Retina (tissue), 1 donor: ENCODE measurements at places on chromosomes 7 and 10.

DNA sequence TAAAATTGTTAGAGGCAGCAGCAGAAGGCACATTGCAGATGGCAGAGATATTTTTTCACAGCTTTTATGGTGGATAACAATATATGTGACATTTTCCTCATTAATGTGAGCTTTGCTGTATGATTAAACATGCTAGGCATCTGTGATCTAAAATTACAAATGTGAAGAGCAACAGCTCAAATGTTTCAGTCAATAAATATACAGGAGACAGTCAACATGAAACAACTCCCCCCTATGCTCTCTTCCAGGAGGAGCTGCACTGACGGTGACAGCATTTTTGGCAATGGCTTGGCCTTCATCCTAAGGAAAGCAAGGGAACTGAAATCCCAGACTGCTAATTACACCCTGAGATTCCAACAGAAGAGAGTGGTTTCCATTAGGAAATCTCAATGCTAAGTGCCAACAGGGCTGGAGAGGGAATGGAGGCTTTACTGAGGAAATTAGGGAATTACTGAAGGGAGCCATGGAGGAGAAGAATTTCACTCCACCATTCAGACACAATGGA, 51.4 kb upstream of the GRB10 start:
- DNase-seq = no peak

DNA sequence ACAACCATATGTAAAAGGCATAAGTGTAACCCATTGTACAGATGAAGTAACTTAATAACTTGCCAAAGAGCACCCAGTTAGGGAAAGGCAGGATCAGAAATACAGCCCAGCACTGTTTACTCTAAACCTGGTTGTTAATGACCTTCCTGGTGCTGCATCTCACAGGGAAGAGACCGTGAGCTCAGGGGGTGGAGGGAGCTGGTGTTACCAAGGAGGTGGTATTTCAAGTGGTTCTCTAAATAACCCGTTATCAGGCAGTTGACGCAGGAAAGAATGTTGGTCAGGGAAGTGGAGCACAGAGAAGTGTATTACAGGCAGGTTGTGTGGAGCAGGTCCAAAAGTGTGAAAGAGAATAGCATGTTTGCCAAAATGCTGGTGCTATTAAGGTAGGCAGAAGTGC, 4.4 kb upstream of the ST7 start:
- no peak for DNase-seq

- no peak for DNase-seq
Observed at GRCh38 chr7:104410742-104411141, 82.3 kb downstream of the LHFPL3 start.

DNA sequence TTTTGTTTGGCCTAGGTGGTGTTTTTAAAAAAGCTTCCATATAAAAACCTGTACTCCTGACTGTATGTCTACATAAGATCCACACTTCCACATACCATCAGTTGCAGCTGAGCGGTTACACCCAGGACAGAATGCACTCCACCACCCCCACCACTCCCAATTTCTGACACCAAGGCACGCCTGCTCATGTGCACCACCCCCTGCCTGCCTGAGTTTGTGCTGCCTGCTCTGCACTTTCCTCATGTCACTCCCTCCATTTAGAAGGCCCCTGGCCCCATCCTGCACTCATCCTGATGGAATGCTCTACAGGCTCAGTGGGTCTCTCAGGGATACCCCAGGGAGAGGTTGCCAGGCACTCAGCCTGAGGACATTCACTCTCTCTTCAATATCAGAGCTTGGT, 6.5 kb downstream of the VPS41 start:
- DNase-seq = no peak

DNA sequence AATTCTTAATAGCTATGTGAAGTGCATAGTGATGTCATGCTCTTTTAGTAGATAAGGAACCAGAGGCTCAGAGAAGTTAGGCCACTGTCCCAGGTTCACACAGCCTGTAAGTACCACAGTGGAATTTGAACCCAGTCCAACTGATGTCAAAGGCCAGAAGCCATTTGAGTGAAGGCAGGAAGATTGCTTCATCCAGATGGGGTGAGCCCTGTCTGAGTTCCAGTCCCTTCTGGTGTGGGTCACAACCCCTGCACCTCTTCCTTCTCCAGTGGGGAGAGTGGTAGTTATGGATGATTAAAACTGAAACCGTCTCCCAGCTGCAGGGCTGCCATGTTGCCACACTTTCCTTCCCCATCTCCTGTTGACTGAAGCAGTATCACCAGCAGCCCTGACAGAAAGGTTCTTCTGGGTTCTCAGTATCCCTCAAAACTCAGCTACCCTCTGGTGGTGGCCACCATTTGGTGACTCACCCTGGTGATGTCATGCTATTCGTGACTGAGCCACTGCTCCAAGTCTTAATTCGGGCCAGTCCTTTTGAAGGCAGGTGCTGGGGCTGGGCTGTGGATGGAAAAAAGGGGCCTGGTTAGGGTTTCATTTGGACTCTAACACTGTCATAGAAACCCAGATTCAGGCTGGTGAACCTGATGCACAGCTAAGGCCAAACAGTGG, 1.5 kb upstream of the C10orf95 start:
- no peak for DNase-seq

- DNase-seq = no peak
Observed at GRCh38 chr10:27158421-27158820, 3.3 kb downstream of the MASTL start.

DNA sequence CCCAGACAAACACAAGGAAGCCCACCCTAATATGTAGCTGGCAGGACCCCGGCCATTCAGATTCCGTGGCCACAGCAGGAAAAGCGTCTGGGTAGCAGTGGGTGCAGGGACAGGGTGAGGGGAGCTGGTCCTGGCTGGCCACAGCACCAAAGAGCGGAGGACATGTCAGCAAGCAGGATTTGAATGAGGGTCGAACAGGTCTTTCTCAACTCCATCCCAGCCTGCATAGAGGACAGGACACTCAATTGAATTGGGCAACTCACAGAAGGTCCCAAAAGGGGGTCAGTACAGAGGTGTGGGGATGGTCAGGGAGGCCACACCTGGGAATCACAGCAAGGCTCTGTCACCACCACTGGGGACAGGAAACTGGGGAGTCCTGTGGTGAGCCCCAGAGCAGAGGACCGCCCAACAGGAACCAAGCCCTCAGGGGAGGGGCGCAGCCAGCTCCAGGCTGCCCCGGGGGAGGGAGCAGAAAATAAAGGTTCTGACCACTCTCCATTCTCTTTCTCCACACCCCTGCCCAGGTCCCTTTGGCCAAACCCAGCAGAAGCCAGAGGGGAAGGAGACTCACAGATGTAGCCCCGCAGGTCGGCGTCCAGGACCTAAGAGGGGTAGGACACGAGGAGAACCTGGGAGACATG, 108.7 kb upstream of the PPP2R2D start:
- no peak for DNase-seq

DNA sequence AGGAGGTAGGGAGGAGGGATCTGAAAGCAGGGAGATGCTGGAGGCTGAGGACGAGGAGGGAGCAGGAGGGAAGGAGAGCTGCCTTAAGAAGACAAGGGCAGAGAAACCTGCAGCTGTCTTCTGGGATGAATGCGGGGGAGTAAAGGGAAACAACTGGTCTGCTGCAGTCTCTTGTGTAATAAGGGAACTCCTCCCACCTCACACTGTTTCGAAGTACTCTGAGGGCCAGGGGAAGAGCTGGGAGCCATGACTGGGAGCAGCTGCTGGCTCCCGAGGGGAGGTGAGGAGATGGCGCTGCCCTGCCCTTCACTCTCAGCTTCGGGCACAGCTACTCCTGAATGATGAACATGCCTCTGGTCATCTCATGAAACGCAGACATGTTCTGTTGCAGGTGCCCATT, 65.1 kb downstream of the CLEC2L start:
- DNase-seq = no peak

GRCh38 chr7:156604311-156604710, 36.3 kb upstream of the RNF32 start:
- DNase-seq = no peak

DNA sequence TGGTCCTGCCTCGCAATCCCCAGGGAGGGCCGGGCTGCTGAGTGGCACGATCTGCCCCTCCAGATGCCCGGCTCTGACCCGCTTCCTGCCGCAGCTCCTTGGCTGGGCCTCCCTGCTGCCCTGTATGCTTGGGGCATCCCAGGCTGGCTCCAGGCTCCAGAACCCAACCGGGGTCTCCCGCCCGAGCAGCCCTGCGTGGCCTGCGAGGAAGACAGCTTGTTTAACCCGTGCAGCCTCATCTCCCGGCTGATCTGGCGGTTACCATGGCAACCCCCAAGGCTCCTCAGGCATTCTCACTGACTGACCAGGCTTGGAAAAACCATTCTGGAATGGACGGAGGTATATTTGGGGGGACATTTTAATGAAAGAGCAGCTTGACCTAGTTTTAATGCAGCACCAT, 232.4 kb upstream of the MYO3A start:
- DNase-seq = peak; percentile 81

GRCh38 chr7:46565253-46566096, 644.4 kb upstream of the IGFBP3 start:
- DNase-seq = no peak

GRCh38 chr7:74101061-74101681, 17.6 kb downstream of the LIMK1 start:
- no peak for DNase-seq

DNA sequence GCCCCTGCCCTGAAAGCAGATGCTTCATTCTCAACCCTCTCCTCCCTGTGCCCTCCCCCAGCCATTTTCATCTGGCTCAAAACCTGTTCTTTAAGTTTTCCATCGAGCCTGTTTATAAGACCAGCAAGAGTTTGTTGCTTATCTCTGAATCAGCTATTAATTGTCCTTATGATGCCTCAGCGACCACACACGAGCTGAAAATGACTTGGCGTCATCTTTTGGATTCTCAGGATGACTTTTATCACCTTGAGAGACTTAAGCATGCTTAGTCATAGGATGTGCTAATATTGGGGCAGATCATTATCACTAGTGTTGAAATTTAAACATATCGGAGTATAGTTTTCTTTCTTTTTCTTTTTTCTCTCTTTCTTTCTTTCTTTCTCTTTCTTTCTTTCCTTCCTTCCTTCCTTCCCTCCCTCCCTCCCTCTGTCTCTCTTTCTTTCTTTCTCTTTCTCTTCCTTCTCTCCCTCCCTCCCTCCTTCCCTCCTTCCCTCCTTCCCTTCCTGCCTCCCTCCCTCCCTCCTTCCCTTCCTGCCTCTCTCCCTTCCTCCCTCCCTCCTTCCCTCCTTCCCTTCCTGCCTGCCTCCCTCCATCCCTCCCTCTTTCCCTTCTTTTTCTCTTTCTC, 184.5 kb downstream of the PHTF2 start:
- no peak for DNase-seq

- no peak for DNase-seq
Observed at GRCh38 chr10:43683451-43684291, 35.0 kb upstream of the ZNF32 start.

GRCh38 chr7:27105301-27106031, 3.0 kb upstream of the HOXA2 start:
- DNase-seq = no peak

DNA sequence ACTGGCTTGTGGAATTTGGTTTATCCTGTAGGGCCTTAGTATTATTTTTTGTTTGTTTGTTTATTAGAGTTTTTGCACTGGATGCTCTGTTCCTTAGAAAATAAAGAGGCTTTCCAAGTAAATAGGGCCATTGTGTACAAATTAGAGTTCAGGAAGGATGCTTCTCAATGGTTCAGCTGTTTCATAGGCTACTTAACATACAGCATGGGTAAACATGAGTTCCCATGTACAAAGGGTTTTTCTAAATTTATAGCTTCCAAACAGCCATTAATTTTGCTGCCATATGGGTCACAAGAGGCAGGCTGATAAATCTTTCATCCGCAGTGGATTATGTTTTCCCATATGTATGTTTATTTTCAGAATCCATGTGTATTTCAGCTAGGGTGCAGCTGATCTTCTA, 121.6 kb upstream of the WDR11 start:
- DNase-seq = no peak

- no peak for DNase-seq
Observed at GRCh38 chr7:69272101-69272500, 326.2 kb upstream of the AUTS2 start.

GRCh38 chr7:138000081-138000701, 1.7 kb downstream of the CREB3L2 start:
- DNase-seq = peak; percentile 67

GRCh38 chr10:118944959-118945633, 84.4 kb upstream of the NANOS1 start:
- DNase-seq = no peak

DNA sequence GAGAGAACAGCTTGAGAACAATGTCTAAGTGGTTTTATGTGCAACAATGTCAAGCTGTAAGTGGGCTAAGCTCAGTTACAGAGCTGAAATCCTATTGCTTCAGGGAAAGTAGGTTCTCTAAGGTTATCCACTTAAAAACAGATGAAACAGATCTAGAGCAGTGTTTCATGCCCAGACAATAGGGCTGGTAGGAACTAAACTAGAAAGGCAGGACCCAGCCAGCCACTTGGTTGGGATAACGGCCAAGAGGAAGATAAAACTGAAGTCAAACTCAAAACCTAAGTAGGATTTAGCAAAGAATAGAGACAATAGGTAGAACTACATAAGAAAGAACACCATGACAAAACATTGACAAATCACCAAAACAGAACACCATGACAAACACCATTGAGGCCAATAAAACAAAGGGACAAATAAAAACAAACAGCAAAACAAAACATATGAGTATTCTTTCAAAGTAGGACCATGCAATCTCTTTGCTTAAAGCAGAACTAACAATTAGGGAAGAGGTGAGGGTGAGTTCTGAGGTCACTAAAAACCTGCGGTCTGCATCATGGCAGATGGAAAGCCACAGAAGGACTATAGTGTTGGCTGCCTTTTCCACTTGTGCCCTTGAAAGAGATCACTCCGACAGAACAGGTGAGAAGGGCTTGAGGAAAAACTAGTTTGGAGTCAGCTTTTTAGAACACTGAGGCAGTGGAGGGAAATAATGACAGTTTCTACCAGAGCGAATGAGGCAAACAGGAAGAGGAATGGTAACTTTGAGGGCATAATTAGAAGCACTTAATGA, 81.0 kb downstream of the HGF start:
- DNase-seq = no peak

- no peak for DNase-seq
Observed at GRCh38 chr10:22042557-22043326, 39.2 kb upstream of the DNAJC1 start.

- DNase-seq = no peak
Observed at GRCh38 chr10:34397324-34397723, 417.8 kb downstream of the PARD3 start.

DNA sequence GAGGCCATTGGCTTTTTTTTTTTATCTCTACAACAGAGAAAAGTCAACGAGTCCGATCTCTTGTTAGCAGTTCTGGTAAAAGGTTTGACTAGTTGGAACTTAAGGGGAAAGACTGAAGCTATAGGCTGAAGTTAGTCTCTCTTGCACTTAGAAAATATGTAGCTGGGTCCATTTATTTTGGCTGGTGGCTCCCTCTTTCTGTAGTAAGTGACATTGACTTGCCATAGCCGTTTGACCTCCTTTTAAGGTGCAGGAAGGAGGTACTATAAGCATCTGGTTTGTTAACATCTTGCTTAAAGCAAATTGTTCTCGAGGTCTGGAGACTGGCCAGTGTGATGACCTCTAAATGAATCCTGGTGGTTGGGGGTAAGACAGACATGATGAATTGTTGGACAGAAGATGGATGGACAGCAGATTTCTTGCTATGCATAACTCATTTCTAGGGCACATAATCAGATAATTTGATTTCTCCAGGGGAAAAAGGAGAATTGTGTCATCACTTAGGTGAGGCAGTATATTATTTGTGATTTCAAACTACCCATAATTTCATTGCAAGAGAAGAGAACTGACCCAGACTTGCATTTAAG, 356.3 kb upstream of the GALNT17 start:
- DNase-seq = no peak

GRCh38 chr7:92177362-92177761, 1.6 kb downstream of the LRRD1 start:
- no peak for DNase-seq
